ENCODE measurements at places on chromosomes 1 and 21. TPM values are rescaled to one million over a fixed set of nuclear protein-coding genes. Genes with fewer than 3 reads are reported as not detected.

The USH2A gene
- total RNA-seq = not detected

The PYHIN1 gene
- 6.8 TPM for total RNA-seq

- DNase-seq = no peak
Observed at GRCh38 chr1:156945881-156946661, 25.6 kb downstream of the LRRC71 start.

DNA sequence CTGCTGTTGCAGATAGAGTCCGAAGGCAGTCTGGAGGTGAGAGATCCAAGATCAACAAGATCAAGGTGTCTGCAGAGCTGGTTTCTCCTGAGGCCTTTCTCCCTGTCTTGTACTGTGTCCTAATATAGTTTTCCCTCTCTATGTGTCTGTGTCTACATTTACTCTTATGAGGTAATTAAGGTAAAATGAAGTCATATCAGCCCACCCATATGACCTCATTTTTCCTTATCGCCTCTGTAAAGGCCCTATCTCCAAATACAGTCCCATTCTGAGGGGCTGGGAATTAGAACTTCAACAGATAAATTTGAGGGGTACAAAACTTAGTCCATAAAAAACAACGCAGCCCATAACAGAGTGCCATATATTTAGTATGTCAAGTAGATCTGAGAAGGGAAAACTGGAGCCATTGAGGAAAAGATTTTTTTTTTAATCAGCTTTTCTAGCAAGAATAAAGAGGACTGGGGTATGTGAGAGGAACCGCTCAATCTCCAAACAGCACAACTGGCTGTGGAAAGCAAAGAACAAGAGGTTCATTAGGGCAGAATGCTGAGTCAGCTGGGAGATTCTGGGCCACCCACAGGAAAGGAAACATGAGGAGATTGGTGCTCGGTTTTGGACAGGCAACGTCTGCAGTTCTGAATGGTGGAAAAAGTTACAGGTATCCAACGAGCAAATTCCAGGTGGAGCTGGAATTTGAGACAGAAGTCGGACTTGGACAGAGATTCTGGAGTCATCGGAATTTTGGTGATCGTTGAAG, 65.7 kb downstream of the MAP3K21 start:
- no peak for DNase-seq

DNA sequence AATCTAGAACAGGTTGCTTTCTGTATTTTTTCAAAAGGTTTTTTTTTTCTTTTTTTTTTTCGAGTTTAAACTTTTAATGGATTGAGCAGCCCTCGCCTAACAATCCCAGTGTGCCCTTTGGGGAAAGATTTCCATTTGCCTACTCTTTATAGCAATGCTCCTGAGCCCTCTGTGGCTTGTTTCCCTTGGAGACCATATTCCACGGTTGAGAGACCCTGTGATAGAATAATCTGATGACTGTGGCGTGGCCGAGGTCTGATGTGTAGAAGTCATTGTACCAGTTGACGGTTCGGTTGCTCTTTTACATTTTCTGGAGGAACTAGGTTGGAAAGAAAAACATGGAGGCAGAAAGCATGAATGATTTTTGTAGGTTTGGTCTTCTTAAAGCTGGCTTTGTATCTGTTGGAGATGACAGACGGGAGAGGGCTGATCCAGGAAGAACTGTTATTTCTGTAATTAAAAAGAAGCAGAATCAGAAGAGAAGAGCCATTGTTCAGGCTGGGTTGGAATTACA, 305.7 kb upstream of the NRIP1 start:
- DNase-seq = no peak

- DNase-seq = no peak
Observed at GRCh38 chr1:34926156-34926555, 3.3 kb downstream of the DLGAP3 start.
